ENCODE measurements at places on chromosomes 13 and 19.

DNA sequence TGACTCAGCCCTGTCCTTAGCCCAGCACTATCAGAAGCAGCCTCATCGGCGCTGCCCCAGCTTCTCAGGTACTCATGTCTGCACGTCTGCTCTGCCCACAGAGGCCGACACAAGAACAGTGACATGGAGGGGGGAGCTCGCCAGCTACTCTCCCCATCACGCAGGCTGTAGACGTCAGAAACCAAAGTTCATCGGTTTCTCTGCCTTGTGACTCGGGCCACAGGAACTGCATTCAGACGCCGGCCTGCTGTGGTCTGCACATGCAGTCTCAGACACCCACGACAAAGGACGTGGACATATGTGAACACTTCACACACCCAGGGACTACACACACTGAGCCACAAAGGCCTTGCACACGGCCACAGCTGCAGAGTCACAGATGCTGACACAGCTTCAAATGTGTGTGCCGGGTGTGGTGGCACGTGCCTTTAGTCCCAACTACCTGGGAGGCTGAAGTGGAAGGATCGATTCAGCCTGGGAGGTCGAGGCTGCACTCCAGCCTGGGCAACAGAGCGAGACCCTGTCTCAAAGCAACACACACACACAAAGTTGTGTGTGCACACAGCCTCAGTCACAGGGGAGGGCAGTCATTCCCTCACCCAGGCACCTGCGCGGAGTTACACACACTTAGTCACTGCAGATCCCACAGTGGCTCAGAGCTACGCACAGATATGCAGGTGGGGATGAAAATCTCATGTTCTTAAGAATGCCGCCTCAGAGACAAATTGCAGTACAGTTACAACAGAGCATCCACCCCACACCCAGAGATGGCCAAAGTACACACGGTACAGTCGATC is 4.9 kb upstream of the ZFP36 start:
- DNase-seq, result peak; percentile 85

GRCh38 chr19:1045247-1045603 is 5.3 kb downstream of the ABCA7 start:
- DNase-seq, result peak; percentile 76

DNA sequence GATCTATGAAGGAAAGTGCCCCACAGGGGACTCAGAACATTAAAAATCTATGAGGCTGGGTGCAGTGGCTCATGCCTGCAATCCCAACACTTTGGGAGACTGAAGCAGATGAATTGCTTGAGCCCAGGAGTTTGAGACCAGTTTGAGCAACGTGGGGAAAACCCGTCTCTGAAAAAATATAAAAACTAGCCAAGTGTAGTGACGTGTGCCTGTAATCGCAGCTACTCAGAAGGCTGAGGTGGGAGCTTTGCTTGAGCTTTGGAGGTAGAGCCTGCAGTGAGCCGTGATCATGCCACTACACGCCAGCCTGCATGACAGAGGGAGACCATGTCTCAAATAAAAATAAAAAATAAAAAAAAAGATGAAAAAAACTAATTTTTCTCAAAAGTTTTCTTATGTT is 1070.6 kb downstream of the PCDH9 start:
- DNase-seq, result no peak

DNA sequence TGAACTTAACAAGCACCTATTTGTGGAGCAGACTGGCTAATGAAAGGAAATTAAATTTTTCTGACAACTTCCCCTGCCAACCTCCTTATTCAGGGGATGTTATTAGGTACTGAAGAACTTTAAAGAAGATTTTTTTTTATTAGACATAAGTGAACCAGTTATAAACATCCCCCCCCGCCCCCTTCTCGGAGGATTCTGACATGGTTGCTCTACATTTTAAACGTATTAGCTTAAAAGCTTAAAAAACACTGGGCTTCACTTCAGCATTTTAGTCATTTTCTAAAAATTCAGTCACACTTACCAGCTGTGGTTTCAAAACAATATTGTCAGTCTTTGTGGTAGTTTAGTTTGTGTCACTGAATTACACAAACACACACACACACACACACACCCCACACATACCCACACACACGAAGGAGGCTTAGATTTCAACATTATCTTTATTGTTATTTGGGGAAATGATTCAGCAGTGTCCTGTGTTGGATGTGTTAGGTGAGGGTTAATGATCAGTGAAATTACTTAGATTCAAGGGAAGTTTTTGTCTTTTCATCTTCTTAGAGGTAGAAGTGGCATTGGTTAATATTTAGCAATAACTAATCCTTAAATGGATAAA is 145.7 kb downstream of the PCCA start:
- no peak for DNase-seq

GRCh38 chr19:48373567-48373966 is 9.4 kb downstream of the SYNGR4 start:
- DNase-seq, result no peak

DNA sequence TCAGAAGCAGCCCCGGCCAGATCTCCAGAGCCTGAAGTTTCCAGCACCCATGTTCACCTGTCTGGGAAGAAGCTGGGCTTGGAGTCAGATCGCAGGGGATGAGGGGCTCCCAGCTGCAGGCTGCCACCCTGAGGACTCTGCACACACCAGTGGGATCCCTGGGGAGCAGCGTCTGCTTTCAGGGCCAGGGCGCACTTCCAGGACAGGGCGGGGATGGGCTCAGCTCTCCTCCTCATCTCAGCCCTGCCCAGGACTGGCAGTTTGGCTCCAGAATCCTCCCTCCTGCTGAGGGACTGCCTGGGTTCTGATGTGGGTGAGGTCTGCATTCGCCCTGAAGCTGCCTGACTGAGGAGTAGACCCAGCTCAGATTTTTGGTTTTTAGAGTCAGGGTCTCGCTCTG is 3.5 kb downstream of the SLC7A9 start:
- DNase-seq, result no peak

All from activated T-cell treated with anti-CD3 and anti-CD28 coated beads, Interleukin-2, amount 50 U/mL, for 1 hour (primary cell).